Activated CD4-positive, alpha-beta T cell treated with anti-CD3 and anti-CD28 coated beads, Interleukin-2, amount 10 ng/mL, durations not matched to agents 7 days and 5 days (primary cell): ENCODE measurements at places on chromosomes 5 and 9. TPM values are rescaled to one million over a fixed set of nuclear protein-coding genes. Genes with fewer than 3 reads are reported as not detected.

- no peaks in the 10 kb centered on the region for H3K27me3 ChIP-seq
- H3K27ac ChIP-seq, result no peak overlapping the region
- DNase-seq, result no peak
These were observed 17.4 kb downstream of the MGAT1 start for GRCh38 chr5:180785121-180785781.

PDE6A gene
- total RNA-seq, result not detected

- no peaks in the 10 kb centered on the region for H3K36me3 ChIP-seq
- DNase-seq, result no peak
- H3K4me1 ChIP-seq, result no peaks in the 10 kb centered on the region
- H3K27ac ChIP-seq, result no peak overlapping the region
These were observed 196.5 kb upstream of the NREP start for GRCh38 chr5:111953351-111954127.

IL3 gene
- total RNA-seq, result 0.40 TPM

DNA sequence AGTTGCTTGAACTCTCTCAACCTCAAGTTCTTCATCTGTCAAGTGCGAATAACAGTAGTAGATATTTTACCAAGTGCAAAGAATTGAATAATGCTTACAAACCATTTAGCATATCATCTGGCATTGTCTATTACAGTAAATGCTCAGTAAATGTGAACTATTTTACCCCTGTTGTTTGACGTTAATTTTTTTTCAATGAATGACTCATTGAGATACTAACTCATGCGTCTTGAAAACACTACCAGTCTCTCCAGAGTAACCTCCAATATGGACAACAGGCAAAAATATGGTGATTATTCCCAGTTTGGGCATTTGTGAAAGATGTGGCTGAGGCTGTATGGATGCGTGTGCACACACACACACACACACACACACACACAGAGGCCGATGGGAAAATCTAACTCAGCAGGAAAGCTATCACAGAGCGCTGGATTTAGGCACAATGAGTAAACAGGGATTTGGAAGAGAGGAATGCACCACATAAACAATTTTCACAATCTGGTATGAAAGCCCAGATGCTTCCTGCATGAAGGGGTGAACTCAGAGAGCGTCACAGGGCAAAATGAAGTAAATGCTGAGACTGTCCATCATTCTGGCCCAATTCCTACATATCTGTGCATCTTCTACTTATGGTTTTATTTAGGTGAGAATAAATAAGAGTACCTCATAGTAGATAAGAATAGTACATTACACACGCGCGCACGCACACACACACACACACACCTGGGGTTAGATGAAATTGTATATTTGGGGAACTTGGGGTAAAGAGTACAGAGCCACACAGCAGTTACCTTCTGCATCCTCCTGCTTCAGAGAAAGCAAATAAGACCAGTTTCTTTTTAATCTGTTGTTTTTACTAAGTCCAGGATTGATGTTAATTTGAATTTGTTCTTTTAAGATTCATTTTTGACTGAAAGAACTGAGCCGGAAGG is 128.7 kb downstream of the PALM2AKAP2 start:
- no peak overlapping the region for H3K4me3 ChIP-seq
- H3K27ac ChIP-seq, result no peak overlapping the region
- DNase-seq, result no peak
- no peaks in the 10 kb centered on the region for H3K27me3 ChIP-seq

- no peak overlapping the region for H3K4me3 ChIP-seq
- no peak overlapping the region for H3K27ac ChIP-seq
- no peak for DNase-seq
- H3K36me3 ChIP-seq, result no peaks in the 10 kb centered on the region
- peaks cover 20% of the 10 kb centered on the region for H3K27me3 ChIP-seq
- H3K4me1 ChIP-seq, result no peaks in the 10 kb centered on the region
These were observed 24.0 kb upstream of the ANKRD31 start for GRCh38 chr5:75260708-75261107.

- no peak for DNase-seq
- H3K4me3 ChIP-seq, result no peak overlapping the region
- H3K4me1 ChIP-seq, result peaks cover 65% of the 10 kb centered on the region
- H3K27ac ChIP-seq, result peak overlapping the region; percentile 83
- no peaks in the 10 kb centered on the region for H3K27me3 ChIP-seq
These were observed 41.8 kb upstream of the NEK6 start for GRCh38 chr9:124215956-124216355.

IL4 gene
- total RNA-seq, result not detected

DNA sequence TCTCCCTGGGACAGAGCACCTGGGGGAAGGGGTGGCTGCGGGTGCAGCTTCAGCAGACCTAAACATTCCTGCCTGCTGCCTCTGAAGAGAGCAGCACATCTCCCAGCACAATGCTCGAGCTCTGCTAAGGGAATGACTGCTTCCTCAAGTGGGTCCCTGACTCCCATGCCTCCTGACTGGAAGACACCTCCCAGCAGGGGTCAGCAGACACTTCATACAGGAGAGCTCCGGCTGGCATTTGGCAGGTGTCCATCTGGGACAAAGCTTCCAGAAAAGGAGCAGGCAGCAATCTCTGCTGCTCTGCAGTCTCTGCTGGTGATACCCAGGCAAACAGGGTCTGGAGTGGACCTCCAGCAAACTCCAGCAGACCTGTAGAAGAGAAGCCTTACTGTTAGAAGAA is 77.2 kb downstream of the SLCO6A1 start:
- no peaks in the 10 kb centered on the region for H3K4me1 ChIP-seq
- no peaks in the 10 kb centered on the region for H3K27me3 ChIP-seq
- H3K4me3 ChIP-seq, result no peak overlapping the region
- H3K27ac ChIP-seq, result no peak overlapping the region
- H3K36me3 ChIP-seq, result no peaks in the 10 kb centered on the region
